Activated CD4-positive, alpha-beta T cell treated with anti-CD3 and anti-CD28 coated beads, Interleukin-2, amount 50 U/mL, for 16 hours (primary cell): ENCODE measurements at places on chromosomes 16 and 17.

DNA sequence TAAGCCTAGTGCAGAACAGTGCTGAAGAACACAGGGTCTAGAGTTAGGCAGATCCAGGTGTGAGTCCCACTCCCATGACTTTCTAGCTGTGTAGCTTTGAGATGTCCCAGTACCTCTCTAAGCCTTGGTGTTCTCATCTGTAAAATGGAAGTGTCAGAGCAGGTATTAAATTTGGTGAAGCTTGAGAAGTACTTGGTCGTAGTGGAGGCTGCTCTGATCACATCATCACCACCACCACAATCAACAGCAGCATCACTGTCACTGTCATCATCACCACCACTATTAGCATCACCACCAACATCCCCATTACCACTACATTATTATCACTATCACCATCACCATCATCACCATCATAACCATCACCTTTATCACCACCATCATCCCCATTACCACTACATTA is 132.1 kb downstream of the CMIP start:
- DNase-seq = no peak

DNA sequence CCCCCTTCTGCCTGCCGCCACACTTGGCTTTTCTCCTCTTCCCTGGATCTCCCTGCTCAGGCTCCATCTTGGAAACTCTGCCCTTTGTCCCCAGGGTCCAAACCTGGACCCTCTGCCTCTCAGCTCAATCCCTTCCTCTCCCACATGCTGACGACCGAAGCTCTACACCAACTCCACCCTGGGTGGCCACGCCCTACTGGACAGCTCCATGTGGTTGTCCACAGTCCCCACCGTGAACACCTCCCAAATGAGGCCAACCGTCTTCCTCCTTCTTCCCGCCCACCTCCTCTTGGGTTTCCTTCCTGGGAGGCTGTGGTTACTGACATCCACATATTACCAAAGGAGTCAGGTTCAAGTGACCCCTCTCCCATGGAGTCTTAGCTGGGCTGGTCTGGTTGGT is 22.6 kb upstream of the MLKL start:
- DNase-seq = no peak

DNA sequence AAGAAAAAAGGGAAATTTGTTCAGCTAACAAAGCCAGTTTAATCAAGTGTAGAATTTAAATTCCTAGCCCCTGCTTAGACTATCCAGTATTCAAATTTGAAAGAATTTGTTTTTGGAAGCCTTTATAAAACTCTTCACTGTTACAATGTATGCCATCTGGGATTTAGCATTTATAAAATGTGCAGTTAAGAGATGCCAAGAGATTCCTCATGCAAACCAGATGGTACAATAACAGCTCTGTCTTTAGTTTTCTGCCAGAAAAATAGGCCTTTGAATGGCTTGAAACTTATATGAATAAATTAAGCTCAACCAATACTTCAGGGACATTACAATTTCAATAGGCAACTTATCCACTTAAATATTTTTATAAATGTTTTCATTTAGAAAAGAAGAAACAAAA is 6.8 kb upstream of the ANKS4B start:
- no peak for DNase-seq

DNA sequence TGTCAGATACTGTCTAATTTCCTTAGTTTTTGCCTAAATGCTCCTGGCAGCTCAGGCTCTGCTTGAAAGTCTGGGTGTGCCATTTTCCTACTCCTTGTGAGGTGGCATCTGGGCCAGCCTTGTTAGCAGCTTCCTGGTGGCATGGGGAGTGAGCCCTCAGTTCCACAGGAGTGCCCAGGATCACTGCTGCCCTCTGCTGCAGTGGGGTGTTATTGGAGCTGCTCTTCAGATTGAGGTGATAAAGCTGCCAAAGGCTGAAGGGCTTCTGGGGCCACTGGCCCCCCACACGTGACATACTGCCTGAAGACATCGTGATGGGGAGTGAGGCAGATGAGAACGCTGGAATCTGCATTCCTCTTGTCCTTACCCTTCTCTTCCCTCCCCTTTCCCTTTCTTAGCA is 27.4 kb downstream of the CEP95 start:
- peak; percentile 3 for DNase-seq

DNA sequence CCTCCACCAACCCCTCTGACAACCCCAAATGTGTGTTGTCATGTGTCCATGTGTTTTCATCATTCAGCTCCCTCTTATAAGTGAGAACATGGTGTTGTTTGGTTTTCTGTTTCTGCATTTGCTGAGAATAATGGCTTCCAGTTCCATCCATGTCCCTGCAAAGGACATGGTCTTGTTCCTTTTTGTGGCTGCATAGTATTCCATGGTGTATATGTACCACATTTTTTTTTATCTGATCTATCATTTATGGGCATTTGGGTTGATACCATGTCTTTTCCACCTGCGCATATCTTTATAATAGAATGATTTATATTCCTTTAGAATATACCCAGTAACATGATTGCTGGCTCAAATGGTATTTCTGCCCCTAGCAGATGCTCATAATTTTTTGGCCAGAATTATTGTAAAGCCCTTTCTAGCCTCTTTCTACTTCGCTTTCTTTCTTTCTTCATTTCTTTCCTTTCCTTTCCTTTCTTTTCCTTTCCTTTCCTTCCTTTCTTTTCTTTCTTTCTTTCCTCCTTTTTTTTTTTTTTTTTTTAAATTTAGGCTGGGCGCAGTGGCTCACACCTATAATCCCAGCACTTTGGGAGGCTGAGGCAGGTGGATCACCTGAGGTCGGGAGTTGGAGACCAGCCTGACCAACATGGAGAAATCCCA is 12.7 kb downstream of the REXO5 start:
- DNase-seq = no peak

DNA sequence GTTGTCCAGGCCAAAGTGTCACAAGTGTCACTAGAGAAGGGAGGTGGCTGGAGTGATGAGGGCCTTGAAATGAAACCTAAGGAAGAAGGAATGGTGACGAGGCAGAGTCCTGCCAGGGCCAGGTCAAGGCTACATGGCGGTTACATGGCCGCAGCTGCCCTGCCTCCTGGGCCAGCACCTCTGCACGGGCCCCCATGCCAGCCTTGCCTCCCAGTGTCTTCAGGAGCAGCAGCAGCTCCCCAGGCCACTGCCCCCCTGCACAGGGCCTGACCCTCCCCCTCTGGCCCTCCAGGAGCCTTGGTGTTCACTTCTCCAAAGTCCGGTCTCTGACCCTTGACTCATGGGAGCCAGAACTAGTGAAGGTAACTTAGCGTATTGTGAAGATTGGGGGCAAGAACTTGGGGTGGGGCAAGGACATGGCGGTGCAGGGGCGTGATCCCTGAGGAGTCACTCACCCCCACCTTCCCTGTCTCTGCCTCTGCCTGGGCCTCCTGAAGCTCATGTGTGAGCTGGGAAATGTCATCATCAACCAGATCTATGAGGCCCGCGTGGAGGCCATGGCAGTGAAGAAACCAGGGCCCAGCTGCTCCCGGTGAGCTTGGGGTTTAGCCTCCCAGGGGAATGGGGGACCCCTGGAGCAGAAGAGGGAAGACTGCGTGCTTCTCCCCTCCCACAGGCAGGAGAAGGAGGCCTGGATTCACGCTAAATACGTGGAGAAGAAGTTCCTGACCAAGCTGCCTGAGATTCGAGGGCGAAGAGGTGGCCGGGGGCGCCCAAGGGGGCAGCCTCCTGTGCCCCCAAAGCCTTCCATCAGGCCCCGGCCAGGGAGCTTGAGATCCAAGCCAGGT is 4.1 kb upstream of the KCTD11 start:
- no peak for DNase-seq

DNA sequence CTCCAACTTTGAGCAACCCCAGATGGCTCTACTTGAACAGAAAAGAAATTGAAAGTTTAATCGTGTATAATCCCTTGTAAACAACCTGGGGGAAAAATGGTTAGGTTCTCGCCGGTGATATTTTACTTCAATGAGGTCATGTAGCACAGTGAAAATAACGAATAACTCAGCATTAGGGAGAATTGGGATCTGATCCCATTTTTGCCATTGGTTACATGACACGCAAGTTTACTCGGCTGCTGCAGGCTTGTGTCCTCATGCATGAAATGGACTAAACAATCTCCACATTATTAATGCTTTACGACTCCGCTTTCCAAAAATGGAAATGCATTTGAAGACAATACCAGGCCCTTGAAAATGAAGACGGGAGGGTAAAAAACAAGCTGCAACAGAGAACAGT is 45.5 kb upstream of the LRRC37A3 start:
- DNase-seq = no peak

DNA sequence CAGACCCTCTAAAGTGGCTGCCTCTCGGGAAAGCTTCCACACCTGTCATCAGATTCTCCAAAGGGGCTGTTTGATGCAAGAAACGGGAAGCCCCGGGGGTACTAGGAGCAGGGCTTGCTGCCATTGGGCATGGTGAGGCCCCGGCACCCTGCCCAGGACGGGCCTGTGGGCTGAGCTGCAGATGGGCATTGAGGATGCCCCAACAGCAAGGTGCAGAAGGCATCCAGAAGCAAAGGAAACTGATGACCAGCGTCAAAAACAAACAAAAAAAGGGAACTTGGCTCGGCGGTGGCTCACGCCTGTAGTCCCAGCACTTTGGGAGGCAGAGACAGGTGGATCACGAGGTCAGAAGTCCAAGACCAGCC is 1.5 kb upstream of the LIMD2 start:
- DNase-seq = no peak

DNA sequence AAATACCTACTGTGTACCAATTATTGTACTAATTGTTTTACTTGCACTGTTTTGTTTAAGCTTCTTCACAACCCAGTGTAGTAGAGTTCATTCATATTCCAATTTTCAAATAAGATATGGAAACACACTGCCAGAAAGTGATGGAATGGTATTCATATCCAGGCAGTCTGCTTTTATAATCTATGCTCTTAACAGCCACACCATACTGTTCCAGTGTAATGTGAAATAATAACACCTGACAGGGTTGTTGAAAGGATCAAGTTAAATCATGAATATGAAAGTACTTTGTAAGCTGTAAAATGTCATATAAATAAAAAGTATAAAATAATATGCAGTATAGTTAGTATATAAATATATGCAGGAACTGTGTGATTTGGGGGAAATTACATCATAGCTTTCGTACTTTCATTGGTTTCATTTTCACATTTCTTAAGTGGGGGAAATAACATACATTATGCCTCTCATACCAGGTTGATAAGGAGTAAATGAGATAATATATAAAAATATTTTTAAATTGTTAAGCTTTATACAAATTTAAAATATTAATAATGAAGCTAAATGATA is 230.8 kb downstream of the TANC2 start:
- DNase-seq = no peak

- no peak for DNase-seq
These were observed 14.7 kb downstream of the ALOX15B start for GRCh38 chr17:8053600-8053999.

GRCh38 chr17:42268236-42268635 is 8.0 kb downstream of the STAT5B start:
- no peak for DNase-seq

- DNase-seq = no peak
These were observed 91.7 kb downstream of the PCTP start for GRCh38 chr17:55842405-55843158.

- DNase-seq = no peak
These were observed 25.8 kb downstream of the HS3ST3A1 start for GRCh38 chr17:13575922-13576419.

DNA sequence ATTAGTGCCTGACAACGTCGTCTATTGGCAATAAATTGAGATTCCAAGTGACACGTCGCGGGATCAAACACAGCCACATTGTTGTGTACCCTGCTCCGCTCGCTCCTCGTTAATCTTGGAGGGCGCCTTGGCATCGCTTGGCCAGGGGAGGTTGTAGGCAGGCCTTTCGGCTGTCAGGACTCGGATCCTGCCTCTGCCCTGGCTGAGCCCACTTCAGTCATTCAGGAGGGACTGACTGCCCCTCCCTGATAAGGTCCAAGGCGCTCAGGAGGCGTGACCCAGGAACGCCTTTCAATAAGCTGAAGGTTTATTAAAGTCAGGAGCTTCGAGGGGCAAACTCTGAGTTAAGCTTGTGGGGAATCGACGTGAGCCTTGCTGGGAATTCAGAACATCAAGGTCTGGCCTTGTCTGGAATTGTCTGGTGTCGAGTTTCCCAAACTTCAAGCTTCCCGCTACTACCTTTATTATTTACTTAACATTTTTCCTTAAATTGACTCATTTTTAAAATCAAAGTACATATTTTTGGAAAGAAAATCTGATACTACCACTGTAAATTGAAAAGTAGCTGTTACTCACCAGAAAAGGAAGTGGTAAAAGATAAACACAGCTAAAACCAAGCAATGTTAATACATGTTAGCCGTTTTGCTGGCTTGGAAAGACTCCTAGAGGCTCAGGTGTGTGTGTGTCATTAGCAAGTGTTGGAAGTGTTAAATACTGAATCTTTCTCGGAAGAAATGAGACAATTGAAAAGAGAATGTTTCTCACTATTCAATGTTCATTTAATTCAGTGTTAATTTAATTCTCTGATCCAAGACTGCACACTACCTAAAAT is 5.3 kb upstream of the IRX3 start:
- DNase-seq = no peak

DNA sequence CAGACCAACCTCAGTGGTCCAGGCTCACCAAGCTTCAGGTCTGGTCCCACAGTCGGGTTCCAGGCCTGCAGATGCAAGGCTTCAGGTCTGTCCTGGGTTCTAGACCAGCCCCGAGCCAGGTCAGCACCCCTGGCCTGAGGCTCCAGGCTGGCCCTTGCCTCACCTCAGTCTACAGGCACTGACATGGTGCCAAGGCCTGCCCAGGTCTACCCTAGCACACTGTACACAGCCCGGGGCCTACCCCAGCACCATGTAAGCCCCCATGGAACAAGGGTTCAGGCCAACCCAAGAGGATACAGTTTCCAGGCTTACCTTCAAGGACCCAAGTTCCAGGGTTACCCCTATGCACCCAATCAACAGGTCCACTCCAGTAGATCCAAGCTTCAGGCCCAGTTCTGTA is 26.8 kb downstream of the ZFP1 start:
- no peak for DNase-seq

- no peak for DNase-seq
These were observed 12.2 kb downstream of the MPP3 start for GRCh38 chr17:43820759-43821158.
